ENCODE measurements at places on chromosomes 5 and 9.

GRCh38 chr9:91491624-91492023 lies 68.0 kb upstream of the NFIL3 start:
- DNase-seq = no peak

GRCh38 chr5:54440456-54440893 lies 15.0 kb upstream of the HSPB3 start:
- no peak for DNase-seq

GRCh38 chr5:20833081-20833627 lies 845.2 kb upstream of the CDH18 start:
- DNase-seq = no peak

GRCh38 chr5:55222985-55223811 lies 3.9 kb downstream of the MCIDAS start:
- DNase-seq = no peak

DNA sequence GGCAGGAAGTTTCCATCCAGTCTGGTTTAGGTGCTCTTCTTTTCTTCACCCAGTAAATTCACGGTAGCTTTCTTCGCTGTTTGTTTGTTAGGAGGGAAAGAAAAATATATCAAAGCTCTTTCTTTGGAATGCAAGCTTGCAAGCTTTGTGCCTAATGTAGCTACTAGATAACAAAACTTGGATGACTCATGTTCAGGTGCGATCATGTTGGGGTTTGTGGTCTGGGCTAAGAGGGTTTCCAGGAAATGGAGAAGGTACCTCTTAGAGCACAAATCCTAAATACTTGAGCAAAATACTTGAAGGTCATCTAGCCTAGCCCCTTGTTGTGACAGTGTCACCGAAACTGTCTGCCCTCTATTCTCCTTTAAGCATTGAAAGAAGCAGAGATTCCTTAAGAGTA lies 17.7 kb downstream of the SRP19 start:
- DNase-seq = no peak

DNA sequence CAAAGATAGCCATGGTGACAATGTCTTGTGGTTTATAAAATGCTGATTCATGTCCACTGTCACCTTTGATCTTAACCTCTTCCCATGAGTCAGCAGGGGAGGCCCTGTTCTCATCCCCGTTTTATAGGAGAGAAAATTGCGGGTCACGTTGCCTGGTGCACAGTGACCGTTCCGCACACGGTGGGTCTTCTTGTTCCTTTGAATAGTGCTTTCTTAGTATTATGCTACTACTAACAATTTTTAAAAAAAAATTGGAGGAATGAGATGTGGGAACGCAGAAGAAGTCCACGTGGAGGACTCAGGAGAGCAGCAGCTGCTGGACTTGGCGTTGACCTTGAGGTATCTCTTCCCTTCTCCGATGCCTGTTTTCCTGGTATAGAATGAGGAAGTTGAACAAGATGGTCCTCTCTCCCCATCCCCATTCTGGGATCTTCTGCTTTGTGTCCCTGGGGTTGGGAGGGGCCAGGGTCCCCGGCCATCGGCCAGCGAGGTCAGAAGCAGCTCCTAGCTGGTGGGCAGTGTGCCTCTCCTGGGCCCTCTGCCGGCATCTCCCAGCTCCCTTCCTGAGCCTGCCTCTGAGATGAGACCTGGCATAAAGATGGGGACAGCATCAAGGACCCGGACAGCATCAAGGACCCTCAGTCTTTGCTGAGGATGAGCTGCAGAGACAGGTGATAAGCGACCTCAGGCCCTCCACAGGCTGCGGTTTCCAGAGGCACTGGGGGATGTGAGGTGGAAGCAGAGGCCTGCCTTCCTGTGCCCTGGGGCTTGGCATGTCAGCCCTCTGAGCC lies 143.9 kb downstream of the C9orf50 start:
- DNase-seq = peak; percentile 76

- DNase-seq = no peak
These were observed 53.7 kb downstream of the PAX5 start for GRCh38 chr9:36980148-36980974.

DNA sequence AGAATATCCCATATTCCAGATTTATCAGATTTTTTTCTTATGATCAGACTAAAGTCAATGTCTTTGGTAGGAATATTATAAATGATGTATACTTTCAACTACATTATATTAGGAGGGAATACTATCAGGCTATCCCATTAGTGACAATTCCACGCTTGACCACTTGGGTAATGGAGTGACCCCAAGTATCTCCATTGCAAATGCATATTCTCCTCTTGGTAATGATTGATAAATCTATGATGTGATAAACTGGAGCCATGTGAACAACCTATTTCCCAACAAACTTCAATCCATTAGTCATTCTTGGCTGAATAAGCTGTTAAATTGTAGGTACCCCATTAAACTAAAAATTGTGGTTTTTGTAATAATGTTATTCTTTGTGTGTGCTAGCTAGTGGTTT lies 12.2 kb upstream of the MPDZ start:
- DNase-seq = no peak

DNA sequence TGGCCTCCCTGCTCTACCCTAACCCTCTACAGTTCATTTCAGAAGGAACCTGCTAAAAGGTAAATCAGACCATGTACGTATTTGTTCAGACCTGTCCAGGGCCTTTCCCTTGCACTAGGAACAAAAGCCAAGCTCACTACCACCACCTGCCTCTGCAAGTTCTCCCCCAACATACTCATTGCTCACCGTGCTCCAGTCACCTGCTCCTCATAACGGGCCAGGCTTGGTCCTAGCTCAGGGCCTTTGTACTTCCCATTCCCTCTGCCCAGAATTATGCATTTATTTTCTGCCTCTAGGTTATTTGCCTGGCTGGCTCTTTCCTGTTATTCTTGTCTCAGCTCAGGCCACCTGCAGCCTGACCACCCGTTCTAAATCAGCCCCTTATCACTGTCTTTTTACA lies 4.8 kb upstream of the FGF1 start:
- DNase-seq = no peak

Data from fibroblast of mammary gland (primary cell).